DMS153 (cell line): ENCODE measurements at places on chromosomes 1 and 21.

DNA sequence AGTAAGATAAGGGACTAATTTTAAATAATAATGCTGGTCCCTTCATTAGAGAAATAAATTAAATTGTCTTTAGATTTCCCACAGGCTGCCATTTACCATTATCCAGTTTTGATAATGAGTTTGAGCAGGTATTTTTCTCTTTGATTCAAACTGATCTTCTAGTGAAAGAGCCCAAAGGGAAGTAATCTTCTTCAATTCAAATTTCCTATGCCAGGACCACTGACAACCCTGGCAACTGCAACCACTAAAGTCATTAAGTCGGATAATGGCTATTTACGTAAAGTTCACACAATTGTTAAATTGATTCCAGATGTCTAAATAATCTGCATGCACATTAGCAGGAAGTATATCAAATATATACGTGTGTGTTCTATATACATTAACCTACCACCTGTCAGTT, 399.3 kb downstream of the PTPRC start:
- DNase-seq = no peak

- DNase-seq = no peak
These were observed 571.6 kb downstream of the AJAP1 start for GRCh38 chr1:5225707-5226704.

DNA sequence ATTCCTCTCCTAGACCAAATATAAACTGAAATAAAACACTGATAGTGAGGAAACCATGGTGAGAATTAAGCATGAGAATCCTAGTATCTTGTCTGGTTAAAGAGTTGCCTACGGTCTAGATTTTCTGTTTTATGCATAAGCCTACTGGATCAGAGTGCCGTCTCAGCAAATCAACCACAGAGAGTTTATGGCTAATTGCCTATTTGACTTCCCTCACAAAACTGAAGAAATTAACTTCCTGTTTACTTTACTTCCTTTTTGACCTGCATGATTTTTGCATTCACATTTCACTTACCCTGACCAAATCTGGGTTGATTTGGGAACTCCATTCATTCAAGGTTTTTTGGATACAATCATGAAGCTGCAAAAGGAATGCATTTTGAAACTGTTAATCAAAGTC, 5.0 kb downstream of the GCLM start:
- DNase-seq = no peak

DNA sequence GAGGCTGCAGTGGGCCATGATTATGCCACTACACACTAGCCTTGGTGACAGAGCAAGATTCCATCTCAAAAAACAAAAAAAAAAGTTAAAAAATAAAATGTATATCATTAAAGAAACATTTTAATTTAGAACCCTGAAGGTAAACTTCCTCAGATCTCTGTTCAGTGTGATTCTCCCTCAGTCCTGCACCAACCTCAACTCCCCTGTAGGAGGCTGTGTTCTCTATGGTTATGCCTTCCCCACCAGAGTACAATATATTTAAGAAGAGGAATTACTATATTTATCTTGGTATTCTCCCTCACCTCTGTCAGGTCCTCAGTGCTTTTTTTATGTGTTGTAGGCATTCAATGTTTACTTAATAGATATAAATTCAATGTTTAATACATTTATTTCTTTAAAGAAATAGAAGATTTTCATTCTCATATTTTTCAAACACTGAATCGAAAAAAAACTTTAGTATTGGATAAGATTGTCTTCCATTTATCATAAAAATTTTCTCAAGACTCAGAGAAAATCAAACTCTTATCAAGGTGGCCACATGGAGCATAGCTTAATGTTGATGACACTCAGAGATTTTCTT, 4.8 kb upstream of the LRRC8B start:
- no peak for DNase-seq
